Thyroid gland (tissue), 4 donors: ENCODE measurements at places on chromosomes 13 and 19. TPM values are rescaled to one million over a fixed set of nuclear protein-coding genes. Genes with fewer than 3 reads are reported as not detected.

GRCh38 chr13:80361298-80361697, 20.4 kb upstream of the SPRY2 start:
- no peak for DNase-seq

DNA sequence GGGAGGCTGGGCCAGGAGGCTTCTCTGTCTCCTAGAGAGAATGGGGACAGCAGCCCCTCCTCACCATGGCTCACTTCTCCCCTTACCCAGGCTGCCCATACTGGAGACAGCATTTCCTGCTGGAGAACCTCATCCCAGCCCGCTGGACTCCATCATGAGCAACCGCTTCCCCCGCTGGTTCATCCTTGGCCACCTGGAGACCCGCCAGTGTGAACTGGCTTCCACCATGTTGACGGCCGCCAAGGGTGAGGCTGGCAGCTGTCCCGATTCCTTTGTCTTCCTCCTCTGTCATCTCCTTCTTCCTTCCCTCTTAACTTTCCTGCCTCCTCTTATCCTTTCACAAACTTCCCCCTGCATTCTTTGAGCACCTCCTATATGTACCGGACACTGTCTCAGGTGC, 28.0 kb downstream of the ZSWIM4 start:
- no peak for DNase-seq

GRCh38 chr13:106110241-106110855, 425.1 kb downstream of the EFNB2 start:
- DNase-seq = no peak

- DNase-seq = no peak
Observed at GRCh38 chr19:23281663-23282276, 31.6 kb upstream of the ZNF724 start.

- DNase-seq = no peak
Observed at GRCh38 chr13:54194233-54195024, 1165.8 kb downstream of the OLFM4 start.

DNA sequence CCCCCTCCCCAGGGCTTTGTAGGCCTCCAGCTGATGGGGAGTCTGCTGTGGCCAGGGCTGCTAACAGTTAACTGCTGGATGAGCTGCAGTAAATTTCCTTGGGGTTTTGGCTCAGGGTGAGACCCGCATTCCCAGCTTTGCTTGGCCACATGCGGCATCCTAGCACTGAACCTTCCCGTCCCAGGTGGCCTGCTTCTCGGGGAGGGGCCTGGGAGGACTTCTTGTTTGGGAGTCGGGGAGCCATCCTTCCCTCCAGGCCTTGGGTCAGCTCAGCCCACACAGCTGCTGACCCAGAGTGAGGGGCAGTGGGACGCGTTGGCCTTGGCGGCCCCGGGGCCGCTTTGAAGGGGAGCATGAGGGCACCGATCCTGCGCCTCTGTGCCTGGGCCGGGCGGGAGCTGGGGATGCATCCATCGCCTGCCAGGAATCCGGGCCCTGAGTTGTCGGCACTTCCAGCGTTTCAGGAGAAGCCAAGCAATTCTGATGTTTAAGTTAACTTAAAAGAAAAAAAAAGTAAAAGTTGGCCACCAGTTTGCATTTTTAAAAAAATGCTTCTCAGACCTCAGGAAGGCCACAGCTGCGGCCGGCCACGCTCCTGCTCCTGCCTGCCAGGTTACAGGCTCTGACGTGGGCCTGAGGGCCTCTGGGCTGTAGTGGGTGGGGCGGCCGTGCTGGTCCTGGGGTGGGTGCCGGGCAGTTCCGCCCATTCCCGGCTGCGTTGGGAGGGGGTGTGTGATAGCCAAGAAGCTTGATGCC, 27.7 kb downstream of the CRTC1 start:
- no peak for DNase-seq

GRCh38 chr19:35558400-35559280, 4.8 kb downstream of the ATP4A start:
- DNase-seq = no peak

DNA sequence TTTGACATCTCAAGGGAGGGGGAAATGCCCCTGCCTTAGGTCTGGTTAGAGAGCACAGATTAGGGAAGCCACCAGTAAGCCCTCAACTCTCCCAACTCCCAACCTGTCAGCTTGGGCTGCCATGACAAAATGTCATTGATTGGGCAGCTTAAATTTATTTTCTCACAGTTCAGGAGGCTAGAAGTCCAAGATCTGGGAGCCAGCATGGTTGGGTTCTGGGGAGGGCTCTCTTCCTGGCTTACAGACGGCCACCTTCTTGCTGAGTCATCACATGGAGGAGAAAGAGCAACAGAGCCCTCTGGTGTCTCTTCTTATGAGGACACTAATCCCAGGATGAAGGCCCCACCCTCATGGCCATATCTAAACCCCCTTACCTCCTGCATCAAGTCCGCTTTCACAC, 24.2 kb downstream of the C19orf12 start:
- DNase-seq = no peak

GRCh38 chr19:19655051-19655594, 8.4 kb downstream of the ATP13A1 start:
- DNase-seq = no peak

DNA sequence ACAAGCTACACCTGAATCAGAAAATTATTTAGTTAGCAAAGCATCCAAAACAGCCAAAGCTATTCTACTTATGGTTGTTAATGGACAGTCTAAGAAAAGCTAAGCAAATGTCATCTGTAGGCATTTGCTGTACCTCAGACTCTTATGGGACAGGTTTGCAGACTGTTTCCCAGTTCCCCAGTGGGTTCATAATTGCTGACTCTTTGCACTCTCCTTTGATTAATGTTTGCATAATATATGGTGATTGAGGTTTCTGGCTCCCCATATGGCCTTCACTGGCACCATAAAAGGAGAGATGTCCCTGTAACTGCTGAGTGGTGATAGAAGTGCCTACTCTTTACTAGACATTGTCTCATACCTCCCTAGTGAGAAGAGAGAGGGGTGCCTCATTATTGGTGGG, 142.1 kb downstream of the GPC6 start:
- DNase-seq = no peak

DNA sequence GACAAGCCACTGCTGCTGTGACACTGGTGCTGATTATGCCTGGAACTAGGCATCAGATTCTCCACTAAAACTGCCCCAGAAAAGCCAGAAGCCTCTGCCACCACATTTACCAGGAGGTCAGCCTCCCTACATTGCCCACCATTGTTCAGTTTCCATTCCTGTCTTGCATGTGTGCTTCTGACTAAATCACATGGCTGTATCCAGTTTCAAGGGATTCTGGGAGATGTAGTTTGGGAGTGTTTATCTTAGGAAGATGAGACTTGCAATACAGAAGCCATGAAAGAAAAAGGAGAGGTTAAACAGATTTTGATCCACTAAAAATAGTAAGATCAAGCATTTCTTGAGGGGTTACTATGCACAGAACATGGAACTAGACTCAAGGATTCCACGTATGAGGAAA, 40.7 kb upstream of the SERPINE3 start:
- DNase-seq = no peak

GRCh38 chr13:87536899-87537298, 134.3 kb upstream of the SLITRK5 start:
- no peak for DNase-seq

DNA sequence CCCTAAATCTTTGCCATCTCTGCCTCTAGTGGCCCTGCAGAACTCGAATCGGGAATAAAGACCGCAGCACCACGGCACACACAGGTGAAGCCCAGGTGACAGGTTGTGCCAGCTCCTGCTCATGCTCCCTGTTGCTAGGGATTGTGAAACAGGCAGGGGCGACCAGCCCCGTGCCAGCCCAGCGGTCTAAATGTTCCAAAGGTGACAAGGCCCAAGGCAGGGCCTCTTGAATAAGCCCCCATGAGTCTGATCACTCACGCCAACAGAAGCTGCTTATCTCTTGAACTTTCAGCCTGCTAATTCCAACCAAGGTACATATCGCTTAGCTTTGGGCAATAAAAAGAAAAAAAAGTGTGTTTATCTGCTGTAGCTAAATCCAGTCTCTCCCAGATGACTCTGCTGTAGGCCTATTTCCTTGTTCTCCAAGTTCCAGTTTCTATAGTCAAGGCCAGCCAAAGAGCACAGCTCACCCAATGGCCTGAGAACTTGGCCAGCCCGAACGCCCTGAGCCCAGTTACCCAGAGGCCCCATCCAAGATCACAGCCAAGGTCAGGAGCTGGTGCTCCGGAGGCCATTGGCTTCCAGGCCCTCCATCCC, 191.1 kb upstream of the GPR12 start:
- DNase-seq = no peak

GRCh38 chr19:45769821-45770191, 754 bp upstream of the SIX5 start:
- peak; percentile 62 for DNase-seq

- DNase-seq = no peak
Observed at GRCh38 chr13:73075954-73076353, 17.1 kb downstream of the KLF5 start.

DNA sequence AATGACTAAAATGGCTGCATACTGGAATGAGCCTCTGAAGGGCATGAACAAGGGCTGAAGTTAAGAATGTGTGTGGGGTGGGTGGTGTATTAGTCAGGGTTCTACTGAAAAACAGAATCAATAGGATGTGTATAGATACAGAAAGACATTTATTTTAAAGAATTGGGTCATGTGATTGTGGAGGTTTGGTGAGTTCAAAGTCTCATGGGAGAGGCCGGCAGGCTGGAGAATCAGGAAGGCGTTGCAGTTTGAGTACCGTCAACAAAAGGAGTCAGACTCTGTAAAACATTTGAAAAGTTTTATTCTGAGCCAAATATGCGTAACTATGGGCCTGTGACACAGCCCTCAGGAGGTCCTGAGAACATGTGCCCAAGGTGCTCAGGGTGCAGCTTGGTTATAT, 24.5 kb upstream of the CYSLTR2 start:
- no peak for DNase-seq

- DNase-seq = no peak
Observed at GRCh38 chr19:50912727-50913716, 1.8 kb upstream of the KLK4 start.

DNA sequence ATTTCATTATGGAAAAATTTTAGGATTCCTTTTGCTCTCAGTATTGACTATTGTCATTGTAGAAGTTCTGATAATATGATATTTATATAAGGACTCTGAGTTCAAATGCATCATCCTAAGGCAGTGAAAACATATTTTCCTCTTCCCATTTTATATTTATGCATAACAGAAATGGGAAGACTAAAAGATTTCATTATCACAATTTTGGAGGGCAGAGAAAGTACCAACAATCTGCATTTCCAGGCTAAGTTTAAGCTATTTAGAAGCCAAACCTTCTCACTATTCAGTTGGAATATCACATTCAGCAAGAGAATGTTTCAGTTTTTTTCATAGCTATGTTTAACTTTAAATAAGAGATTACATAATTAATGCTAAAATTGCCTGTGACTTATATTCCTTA, 558.5 kb upstream of the GPC6 start:
- no peak for DNase-seq

DNA sequence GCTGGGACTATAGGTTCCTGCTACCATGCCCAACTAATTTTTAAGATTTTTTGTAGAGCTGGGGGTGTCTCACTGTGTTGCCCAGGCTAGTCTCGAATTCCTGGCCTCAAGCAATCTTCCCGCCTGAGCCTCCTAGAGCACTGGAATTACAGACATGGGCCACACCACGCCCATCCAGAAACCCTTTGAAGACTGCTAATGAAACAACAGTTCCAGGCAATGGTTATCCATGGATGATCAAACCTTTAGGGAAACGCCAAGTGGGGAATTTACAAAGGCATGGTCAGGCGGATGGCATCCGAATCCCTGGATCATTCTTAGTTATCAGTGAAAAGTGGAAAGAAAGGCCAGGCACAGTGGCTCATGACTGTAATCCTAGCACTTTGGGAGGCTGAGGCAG, 16.9 kb upstream of the DNMT1 start:
- no peak for DNase-seq

- DNase-seq = no peak
Observed at GRCh38 chr13:21443171-21443570, 15.9 kb downstream of the ZDHHC20 start.

DNA sequence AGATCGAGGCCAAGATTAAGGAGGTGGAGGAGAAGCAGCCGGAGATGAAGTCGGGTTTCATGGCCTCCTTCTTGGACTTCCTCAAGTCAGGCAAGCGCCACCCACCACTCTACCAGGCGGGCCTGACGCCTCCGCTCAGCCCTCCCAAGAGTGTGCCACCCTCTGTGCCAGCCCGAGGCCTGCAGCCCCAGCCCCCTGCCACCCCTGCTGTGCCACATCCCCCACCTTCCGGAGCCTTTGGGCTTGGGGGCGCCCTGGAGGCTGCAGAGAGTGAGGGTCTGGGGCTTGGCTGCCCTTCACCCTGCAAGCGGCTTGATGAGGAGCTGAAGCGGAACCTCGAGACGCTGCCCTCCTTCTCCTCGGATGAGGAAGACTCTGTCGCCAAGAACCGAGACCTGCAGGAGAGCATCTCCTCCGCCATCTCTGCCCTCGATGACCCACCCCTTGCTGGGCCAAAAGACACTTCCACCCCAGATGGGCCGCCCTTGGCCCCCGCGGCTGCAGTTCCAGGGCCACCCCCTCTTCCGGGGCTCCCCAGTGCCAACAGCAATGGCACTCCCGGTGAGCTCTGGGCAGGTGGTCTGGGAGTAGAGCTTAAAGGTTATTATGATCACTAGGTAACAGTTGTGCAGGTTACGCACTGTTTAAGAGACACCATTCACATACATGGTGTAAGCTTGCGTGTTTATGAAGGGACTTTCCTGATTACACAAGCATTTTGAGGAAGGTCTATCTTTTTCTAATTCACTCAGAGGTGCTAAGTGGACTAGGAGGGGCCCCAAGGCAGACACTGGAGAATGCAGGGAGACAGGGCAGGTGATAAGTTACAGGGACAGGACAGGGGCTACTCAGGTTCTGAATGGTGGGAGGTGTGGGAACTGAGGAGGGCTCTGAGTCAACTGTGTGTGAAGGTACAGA, 8.7 kb downstream of the PRR12 start:
- no peak for DNase-seq

The FCHO1 gene
- 0.67 TPM for total RNA-seq

The LRRC4B gene
- total RNA-seq = 2.3 TPM

The SCEL gene
- 1.0 TPM for total RNA-seq

The MISP3 gene
- 9.7 TPM for total RNA-seq

The COLGALT1 gene
- total RNA-seq = 35.9 TPM

The KANK3 gene
- 21.1 TPM for total RNA-seq

The TNFAIP8L1 gene
- 9.5 TPM for total RNA-seq

The TYROBP gene
- 80.4 TPM for total RNA-seq

The SIGLEC12 gene
- total RNA-seq = 0.11 TPM

The PSG6 gene
- not detected for total RNA-seq

The ICAM5 gene
- 1.0 TPM for total RNA-seq

The ZNF625 gene
- 5.5 TPM for total RNA-seq

The PRR36 gene
- 0.45 TPM for total RNA-seq
